ENCODE measurements at places on chromosomes 2 and 18.

- no peak for DNase-seq
Observed at GRCh38 chr2:169472249-169472648, 7.0 kb upstream of the BBS5 start.

- no peak for DNase-seq
Observed at GRCh38 chr2:230898016-230898712, 26.9 kb downstream of the GPR55 start.

DNA sequence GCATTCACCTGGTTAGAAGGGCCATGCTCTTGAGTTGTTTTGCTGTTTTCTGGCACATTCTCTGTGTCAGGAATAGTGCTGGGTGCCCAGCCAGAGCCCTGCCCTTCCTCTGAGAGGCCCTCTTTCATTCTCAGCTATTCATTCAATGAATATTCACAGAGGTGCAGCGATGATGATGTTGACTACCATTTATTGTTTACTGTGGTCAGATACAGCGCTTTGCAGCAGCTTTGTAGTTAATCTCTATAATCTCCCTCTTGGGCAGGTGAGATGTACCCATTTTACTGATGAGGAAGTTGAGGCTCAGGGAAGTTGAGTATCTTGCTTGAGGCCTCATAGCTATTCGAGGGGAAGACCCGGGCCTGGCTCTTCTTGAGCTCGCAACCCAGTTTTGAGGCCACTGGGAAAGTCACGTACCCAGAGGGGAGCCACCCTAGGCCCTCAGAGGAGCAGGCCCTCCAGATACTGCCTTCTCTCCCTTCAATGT, 9.9 kb downstream of the INHBB start:
- no peak for DNase-seq

- no peak for DNase-seq
Observed at GRCh38 chr2:161245671-161246070, 62.6 kb upstream of the PSMD14 start.

DNA sequence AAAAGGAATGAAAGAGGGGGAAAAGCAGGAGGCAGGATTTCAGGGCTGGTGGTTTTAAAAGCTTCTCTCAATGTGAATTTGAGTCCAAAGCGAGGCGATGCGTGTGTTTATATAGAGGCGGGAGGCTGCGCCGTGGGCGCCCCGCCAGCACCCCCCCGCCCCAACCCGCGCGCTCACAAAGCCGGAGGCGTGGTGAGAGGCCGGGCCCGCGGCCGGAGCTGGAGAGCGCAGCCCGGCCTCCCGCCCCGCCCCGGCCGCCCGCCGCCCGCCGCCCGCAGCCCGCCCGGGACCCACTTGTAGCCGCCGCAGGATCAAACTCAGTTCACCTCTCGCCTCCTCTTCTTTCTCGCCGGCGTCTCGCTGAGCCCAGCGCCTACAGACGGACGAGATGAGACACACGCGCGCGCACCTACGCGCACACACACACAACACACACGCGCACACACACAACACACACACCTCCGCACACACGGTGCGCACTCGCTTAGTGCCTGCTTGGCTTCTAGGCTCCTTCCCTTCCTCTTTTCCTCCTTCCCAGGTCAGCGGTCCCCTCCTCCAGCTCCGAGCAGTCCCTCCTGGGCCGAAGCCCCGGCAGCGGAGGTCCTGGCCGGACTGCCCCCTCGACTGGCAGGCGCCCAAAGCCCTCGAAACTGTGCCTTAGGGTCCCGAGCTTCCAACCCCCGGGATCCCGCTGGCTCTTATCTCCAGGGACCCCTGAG, 1.3 kb upstream of the CYP26B1 start:
- no peak for DNase-seq

DNA sequence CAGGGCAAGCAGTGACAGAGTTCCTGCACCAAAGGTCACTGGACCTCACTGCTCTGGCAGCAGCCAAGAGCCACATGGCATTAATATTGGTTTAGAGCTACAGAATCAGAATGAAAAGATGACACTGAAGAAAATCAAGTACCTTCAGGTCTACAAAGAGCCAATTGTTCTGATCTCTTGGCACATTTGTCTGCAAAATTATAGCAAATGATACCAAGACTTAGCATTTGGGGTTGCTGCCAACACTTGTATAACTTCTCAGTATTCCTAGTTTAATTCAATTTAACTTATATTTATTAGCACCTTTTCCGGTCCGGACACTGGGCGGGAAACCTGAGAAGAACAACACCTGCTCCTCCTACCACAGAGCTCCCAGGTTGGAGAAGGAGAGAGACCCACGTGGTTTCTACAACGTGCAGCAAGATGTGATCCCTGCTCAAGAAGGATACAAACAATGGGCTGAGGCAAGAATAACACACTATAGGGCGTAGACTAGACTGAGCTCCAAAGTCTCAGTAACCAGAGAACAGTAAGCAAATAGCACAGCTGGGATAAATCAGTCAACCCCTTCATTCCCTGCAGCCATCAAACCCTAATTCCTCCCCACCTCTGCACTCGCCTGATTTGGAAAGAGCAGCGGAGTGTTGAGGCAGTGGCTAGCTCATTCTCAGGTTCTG, 2.4 kb downstream of the LRRC30 start:
- DNase-seq, result no peak

- no peak for DNase-seq
Observed at GRCh38 chr2:32060266-32060665, 3.1 kb upstream of the SPAST start.

GRCh38 chr2:39573276-39573675, 92.4 kb upstream of the TMEM178A start:
- DNase-seq, result no peak

DNA sequence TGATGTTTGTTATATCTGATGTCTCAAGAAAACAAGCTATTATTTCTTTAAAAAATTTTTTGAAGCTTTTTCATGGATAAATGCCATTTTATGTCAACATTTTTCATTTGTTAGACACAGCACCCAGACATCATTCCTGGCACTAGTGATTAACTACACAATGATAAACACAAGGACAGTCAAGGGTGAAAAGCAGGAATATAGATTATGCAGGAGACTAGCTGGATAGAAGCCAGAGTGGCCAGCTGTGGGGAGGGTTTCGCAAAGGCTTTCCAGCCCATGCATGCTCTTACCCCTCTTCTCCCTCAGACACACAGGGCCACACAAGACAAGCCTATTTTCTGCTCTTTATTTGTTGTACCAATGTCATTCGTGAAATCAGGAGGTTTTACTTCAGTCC, 127.1 kb upstream of the TTC39C start:
- peak; percentile 90 for DNase-seq

DNA sequence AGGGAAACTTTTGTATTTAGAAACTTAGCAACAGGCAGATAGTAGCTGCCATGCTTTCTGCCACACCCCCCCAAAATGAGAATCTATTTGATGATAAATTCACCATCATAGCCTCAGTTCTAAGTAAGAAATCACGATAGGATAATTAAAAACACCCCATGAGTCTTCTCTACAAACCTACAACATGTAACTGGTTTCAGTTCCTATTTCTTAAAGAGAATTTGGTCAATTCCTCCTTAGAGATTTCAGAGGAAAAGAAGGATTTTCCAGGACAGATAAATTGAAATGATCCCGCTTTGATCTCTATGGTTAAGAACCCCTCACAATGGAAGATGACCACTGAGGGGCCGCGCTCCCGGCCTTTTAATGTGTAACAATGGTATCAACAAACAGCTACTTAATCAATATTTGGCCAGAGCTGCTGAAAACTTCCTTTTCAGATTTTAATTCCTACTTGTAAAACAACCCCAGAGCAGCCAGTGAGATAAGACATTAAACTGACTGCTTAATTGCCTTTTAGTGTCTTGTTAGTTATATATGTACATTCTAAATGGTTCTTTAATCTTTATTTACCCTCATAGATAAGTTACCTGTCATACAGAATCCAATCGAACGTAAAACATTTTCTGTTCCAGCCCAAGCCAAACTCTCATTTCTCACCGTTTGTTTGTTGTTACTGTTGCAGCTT, 10.1 kb downstream of the PAX3 start:
- no peak for DNase-seq

- no peak for DNase-seq
Observed at GRCh38 chr18:77086034-77086433, 46.5 kb downstream of the MBP start.

DNA sequence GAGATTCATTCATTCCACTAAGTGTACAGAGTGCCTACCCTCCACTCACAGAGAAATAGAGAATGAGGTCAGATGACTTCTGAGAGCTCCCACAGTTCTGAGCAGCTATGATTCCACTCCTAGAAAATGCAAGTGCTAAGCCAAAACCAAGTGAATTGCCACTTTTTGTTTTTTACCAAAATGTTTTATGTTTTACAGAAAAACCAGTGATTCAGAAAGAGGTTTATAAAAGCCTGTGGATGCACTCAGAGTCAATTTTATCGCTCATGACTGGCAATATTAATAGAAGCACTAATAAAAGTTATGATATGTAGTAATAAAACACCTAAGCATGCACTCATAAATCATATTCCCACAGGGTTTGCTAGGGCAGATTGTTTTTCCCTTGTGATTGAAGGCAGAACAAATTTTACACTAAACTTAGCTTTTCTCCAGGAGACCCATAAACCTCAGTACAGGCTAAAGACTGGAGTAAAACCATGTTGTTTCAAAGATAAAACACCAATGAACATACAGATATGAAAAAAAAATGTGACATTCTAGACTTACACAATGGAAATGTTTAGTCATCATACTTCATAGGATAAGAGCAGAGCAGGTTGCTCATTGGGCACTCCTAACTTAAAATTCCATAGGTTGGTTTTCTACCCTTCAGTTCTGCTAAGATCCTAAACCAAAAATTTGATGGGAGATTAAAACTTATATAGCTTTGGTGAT, 67.5 kb downstream of the PDK1 start:
- DNase-seq, result no peak

- no peak for DNase-seq
Observed at GRCh38 chr2:174771136-174771535, 6.9 kb upstream of the CHRNA1 start.

- no peak for DNase-seq
Observed at GRCh38 chr2:225556461-225556860, 157.0 kb downstream of the NYAP2 start.

DNA sequence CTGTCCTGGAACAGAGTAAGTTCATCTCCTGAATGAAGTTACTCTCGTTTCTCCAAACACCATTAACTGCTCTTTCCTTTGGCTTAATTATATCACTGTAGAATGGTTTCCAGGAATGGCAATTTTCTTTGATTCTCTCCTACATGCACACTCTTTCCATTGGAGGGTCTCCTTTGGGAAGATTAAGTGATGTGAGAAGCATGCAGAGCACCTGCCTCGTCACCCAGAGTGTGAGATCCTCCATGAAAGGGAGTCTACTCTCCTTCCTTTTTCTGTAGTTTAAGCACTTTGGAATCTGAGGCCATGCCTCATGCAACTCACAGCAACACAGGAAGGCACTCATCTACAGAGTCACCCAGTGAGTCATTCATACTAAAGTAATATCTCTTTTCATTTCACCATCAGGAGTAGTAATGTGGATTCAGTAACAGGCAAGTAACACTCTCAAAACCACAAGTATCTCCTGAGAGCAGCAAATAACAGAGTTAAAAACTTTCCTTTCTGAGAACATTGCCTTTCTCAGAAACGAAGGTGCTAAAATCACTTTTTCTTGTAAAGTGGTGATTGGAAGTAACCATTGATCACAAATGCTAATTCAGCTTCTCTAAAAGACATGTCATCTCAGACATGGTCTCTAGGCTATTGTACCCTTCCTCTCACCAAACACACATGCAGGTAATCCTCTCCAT, 52.8 kb upstream of the IL1RL1 start:
- no peak for DNase-seq

GRCh38 chr2:86037141-86037794, 68.4 kb downstream of the POLR1A start:
- DNase-seq, result peak; percentile 28

DNA sequence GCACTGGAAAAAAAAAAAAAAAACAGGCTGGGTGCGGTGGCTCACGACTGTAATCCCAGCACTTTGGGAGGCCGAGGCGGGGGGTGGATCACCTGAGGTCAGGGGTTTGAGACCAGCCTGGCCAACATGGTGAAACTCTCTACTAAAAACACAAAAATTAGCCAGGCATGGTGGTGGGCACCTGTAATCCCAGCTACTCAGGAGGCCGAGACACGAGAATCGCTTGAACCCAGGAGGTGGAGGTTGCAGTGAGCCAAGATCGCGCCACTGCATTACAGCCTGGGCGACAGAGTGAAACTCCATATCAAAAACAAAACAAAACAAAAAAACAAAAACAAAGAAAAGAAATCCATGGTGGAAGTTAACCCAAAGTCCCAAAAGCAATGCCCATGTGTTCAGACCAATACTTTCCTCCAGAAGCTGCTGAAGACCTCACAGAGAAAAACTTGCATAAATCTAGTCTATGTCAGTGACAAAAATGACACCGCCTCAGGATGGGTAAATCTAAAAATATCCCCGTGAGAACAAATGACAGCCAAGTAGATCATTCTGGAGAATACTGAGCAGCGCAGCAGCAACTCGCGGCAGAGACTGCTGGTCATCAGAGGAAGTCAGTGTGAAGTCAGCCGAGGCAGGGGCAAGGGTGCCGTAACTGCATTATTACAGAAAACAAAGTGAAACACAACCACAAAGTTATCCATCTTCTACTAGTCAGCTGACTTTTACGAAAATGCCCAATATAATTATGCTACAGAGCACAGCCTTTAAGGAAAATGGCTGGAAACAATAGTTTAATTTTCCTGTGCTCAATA, 41.0 kb downstream of the LPIN2 start:
- DNase-seq, result no peak

- no peak for DNase-seq
Observed at GRCh38 chr2:16785149-16785548, 119.5 kb upstream of the CYRIA start.

DNA sequence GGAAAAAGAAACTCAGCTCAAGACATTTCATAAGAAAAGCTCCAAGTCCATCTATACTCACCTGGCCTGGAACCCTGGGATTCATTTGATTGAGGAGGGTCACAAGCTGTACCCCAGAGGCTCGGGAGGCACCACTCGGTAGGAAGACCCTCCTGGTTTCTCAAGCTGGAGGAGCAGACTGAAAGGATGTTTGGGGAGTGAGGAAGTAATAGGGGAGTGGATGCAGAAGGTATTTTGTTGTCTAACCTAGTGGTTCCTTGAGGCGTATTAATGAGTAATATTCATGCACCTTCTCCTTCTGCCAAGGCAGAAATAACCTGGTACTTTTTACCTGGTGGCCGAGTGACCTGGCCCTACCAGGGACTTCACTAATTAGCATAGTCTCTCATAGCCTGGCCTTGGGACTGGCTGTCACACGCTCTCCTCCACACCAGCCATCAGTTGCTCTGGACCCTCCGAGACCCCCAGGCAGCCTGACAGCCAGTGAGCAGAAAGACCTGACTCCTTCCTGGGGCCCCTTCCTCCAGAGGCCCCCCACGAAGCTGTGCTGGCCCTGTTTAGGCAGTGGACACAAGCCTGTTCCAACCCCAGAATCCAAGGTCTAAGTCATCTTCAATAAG, 161.4 kb downstream of the BCL2 start:
- no peak for DNase-seq

- no peak for DNase-seq
Observed at GRCh38 chr2:195488567-195488966, 168.5 kb upstream of the SLC39A10 start.

- no peak for DNase-seq
Observed at GRCh38 chr18:48962252-48962993, 11.7 kb upstream of the SMAD7 start.

GRCh38 chr2:37827911-37828511, 97.1 kb upstream of the RMDN2 start:
- DNase-seq, result no peak

Measured in NCI-H1092 (cell line).